Brain (organoid and tissue), 16 donors: ENCODE measurements at places on chromosomes 7 and 10. TPM values are rescaled to one million over a fixed set of nuclear protein-coding genes. Genes with fewer than 3 reads are reported as not detected.

The NPC1L1 gene
- not detected for polyA plus RNA-seq

The TUBAL3 gene
- 0.24 TPM for polyA plus RNA-seq

The PHKG1 gene
- polyA plus RNA-seq, result 3.8 TPM

The TSPAN12 gene
- polyA plus RNA-seq, result 0.98 TPM

The BAMBI gene
- polyA plus RNA-seq, result 71.5 TPM

The TLL2 gene
- 1.4 TPM for polyA plus RNA-seq

The FGF8 gene
- polyA plus RNA-seq, result not detected

The MEIG1 gene
- 0.88 TPM for polyA plus RNA-seq
